ENCODE measurements at places on chromosomes 1 and 21. TPM values are rescaled to one million over a fixed set of nuclear protein-coding genes. Genes with fewer than 3 reads are reported as not detected.

The LAD1 gene
- not detected for total RNA-seq

- no peak for DNase-seq
Measured at GRCh38 chr1:9115351-9116205, 13.3 kb downstream of the GPR157 start.

DNA sequence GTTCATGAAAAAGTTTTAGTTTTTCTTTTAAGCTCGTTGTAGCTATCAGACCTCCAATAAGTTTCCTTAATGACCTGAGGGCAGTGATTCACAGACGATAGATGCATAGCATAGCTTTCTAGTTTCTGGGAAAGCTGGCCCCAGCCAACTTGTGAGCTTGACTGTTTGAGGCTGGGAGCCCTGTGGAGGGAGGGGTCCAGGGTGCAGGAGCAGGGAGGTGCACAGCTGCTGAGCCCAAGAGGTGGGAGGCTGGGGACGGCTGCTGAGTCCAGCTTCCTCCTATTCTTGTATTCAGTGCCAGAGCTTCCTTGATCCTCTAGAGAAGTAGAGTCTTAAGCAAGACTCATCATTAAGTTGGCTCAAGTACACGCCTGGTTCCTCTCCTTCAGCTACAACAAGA is 11.0 kb upstream of the AVPR1B start:
- DNase-seq, result no peak

The SPATA6 gene
- total RNA-seq, result 1.1 TPM

The CHRNB2 gene
- not detected for total RNA-seq

DNA sequence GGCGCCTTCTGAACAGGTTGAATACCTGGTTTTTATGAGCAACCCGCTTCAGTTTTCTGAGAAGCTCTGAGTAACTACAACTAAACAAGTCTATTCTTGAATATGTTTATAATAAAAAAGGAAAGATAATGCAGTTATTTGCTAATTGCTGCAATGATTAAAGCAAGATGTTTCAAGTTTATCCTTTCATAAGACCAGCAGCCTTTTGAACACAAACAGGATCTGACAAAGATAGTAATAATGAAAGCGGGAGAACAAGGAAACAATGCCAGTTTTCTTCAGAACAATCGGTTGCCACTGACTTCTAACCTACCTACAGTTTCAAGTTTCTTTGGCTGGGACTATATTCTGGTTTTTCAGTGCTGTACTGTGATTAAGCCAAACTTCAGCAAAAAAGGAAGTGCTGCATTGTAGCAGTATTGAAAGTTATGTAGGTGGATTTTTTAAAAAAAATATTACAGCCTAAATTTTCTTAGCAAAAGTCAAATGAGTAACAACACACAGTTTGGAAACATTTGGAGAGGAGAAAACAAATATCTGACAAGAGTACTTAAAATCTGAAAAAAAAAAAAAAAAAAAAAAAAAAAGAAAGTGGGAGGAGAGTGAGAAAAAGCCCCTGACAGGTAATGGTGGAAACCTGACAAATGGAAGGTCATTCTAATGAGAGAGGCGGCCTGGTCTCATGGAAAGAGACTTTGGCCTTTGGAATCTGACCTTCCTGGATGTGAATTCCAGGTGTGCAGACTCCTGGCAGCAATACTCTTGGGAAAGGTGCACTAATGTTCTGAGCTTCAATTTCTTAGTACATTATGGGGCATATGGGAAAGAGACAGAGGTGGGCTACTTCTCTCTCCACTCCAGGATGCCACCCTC is 11.4 kb downstream of the KCNJ15 start:
- DNase-seq, result no peak

DNA sequence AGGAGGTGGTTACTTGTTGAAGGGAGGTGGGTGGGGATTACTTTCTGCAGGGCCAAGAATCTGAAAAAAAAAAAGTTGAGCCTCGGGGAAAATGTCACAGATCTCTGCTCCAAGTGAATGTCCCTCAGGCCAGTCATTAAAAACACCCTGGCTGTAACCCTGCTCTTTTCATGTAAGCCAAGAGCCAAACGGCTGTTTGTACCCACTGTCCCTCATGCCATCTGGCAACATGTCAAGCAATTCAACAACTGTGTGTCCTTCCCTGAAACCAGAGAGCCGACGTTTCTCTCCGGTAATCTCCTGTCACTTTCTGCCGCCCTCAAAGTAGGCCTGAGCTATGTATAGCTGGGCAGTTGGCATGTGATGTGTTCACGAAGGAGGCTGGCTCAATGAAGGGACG is 14.7 kb downstream of the CASQ2 start:
- no peak for DNase-seq

- no peak for DNase-seq
Measured at GRCh38 chr1:165056914-165057313, 299.6 kb downstream of the LMX1A start.

The CRYAA gene
- total RNA-seq, result not detected

GRCh38 chr1:203366476-203366875 is 15.6 kb upstream of the FMOD start:
- DNase-seq, result no peak

The OR2T2 gene
- not detected for total RNA-seq

GRCh38 chr1:229243638-229244037 is 27.3 kb upstream of the RAB4A start:
- no peak for DNase-seq

The IFFO2 gene
- 13.7 TPM for total RNA-seq

- DNase-seq, result no peak
Measured at GRCh38 chr21:38803075-38803660, 2.6 kb upstream of the ETS2 start.

DNA sequence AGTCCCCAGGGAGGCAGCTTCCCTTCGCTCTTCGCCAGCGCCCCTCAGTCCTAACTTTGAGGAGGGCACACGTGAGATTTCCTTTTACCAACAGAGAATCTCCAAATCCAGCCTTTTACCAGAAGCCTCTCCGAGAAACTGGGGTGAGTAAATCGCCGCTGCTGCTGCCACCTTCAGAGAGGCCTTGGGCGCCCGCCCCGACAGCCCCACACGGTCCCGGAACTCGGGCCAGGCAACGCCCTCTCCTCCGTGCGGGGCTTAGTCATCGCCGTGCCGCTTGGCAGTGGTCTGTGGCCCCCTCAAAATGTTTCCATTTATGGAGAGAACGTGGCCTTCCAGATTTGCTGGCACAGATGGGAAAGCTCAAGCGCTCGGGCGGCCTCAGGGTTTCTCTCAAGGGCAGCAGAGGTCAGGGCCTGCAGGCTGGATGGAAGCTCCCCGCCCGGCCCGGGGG is 41.4 kb upstream of the COL6A2 start:
- DNase-seq, result no peak

GRCh38 chr21:38945545-38946245 is 140.0 kb downstream of the ETS2 start:
- DNase-seq, result no peak

- DNase-seq, result no peak
Measured at GRCh38 chr21:9837946-9838737, 683.2 kb upstream of the TPTE start.

The S100A7A gene
- total RNA-seq, result not detected

GRCh38 chr1:195804547-195804946 is 803.7 kb downstream of the KCNT2 start:
- no peak for DNase-seq

The OLFML3 gene
- total RNA-seq, result 0.26 TPM

GRCh38 chr1:29412591-29412990 is 176.3 kb downstream of the PTPRU start:
- no peak for DNase-seq

DNA sequence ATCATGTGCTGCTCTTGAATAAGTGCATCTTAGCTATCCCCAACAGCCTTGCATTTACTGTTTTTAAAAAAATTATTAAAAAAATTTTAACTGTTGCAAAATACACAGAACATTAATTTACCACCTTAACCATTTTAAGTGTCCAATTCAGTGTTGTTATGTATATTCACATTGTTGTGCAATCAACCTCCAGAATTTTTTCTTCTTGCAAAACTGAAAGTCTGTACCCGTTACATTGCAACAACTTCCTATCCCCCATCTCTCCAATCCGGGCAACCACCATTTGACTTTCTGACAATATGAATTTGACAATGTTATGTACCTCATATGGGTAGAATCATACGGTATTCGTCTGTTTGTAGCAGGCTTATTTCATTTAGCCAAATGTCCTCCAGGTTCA is 83.1 kb downstream of the FMN2 start:
- no peak for DNase-seq

- DNase-seq, result no peak
Measured at GRCh38 chr1:74522148-74522547, 9.7 kb upstream of the LRRC53 start.

- DNase-seq, result no peak
Measured at GRCh38 chr1:17682400-17682799, 72.7 kb upstream of the ACTL8 start.

DNA sequence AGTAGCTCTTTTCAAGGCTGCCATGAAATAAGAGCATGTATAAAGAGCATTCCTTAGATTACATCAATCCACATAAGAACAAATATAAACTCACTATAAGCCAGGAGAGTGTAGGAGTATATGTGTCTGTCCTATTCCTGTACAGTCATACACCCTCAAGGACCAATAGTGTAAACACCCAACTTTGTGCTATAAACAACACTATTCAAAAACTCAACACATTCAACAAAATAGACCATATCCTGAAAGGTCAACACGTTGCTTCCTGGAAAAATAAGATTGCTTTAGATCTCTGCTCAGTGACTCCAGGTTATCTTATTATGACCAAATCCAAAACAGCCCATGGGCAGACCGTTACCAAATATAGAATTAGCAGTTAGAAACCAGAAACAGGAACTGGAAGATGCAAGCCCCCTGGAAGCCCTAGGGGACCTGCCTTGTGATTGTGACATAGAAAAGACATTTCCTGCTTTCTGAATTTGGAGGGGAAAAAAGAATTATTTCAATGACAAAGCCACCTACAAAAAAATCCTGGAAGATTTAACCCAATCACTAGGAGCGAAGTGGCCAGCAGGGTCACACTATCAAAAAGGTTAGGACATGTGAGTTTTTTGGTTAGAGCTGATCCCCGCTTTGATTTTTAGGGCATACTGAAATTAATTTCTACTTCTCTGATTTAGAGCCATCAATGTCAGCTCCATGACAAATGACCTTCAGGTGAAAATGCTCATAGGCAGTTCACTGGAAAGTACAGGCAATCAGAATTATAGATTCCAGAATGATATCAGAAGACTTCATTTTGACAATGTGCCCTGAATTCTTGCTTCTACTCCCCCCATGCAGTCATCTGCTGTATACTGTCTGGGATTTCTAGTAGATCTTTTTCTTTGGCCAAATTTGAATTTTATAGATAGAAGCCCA is 59.9 kb downstream of the LRRC8C start:
- no peak for DNase-seq

The CD48 gene
- total RNA-seq, result 332 TPM

GRCh38 chr1:158374860-158375259 is 21.2 kb downstream of the CD1E start:
- no peak for DNase-seq

The AKR1A1 gene
- total RNA-seq, result 137 TPM

DNA sequence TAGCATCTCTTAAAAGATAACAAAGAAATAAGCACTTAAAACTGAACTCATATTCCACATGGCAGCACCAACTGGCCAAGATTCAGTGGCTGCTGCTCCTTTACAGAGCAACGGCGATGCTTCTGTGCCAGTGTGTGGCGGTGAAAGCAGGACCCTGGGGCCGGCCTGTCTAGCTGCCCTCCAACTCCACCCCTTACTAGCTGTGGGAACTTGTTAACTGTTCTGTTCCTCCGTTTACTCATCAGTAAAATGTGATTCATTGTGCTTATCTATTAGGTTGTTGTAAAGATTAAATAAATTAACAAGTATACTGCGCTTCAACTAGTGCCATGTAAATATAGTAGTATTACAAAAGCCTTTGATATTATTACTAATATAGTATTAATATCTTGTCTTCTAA is 133.2 kb downstream of the GDAP2 start:
- no peak for DNase-seq

DNA sequence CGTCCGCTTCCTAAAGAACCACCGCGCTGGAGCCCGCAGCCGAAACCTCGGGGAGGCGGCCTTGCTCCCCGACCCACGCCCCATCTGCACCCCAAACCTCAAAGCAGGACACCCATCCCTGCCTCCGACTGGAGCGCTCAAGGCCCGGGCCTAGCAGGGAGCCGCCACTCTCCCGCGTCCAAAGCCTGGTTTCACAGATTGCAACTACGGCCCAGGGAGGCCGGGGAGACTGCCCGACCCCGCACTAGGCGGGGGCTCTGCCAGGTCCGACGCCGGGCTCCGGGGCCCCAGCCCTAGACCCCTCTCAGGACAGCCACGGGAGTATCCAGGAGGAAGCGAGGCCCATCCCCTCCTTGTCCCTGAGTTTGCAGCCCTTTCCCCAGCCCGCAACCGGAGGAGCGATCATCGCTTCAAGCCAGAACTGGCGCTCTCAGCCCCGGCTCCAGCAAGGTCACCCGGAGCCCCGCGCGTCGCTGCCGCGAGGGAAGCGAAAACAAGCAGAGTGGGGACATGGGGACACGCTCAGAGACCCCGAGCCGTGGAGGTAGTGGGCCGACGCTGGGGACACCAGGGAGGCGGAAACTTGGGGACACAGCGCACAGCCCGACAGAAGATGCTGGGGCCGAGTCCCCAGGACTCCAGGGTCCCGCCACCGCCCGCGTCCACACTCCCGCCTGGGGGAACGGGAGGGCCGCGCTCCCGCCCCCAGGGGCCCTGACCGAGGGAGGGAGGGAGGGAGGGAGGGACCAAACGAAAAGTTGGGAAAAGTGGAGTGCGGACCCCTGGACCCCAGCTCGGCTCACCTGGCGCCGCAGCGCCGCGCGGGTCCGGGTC is 433 bp downstream of the TMEM200B start:
- no peak for DNase-seq

The GBP7 gene
- 0.28 TPM for total RNA-seq

DNA sequence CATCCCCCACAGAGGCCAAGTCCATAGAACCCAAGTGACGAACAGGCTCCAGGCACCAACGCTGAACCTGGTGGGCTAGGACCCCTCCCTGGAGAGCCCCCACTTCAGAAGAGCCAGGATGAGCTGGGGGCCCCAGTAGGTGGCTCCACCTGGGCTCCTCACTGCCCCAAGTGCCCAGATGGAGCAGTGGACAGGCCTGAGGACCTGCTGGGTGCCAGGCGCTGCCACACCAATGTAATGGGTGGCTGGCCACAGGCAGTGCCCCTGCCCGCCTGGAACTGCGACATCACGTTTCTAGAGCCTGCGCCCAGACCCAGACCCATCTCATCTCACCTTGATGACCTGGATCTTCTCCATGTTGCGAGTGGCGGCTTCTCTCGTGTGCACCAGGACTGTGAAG is 5.6 kb downstream of the MAD2L2 start:
- no peak for DNase-seq

DNA sequence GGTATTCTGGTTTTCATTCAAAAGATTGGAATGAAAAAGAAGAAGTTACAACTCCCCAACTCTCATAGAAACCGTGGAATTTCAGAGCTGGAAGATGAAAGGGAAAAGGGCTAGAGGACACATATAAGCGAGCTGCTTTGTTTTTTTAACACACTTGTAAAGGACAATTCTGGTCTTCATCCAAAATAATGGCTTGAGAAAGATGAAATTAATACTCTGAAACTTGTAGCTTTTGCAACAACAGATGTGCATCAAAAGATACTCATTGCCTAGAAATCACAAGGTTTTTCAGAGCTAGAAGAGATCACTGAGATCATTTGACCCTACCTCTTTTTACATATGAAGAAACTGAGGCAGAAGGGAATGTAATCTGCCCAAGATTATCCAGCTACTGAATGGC is 25.6 kb downstream of the NR5A2 start:
- DNase-seq, result no peak

The PPM1J gene
- 0.26 TPM for total RNA-seq
